ENCODE measurements at places on chromosomes 13 and 19. TPM values are rescaled to one million over a fixed set of nuclear protein-coding genes. Genes with fewer than 3 reads are reported as not detected.

DNA sequence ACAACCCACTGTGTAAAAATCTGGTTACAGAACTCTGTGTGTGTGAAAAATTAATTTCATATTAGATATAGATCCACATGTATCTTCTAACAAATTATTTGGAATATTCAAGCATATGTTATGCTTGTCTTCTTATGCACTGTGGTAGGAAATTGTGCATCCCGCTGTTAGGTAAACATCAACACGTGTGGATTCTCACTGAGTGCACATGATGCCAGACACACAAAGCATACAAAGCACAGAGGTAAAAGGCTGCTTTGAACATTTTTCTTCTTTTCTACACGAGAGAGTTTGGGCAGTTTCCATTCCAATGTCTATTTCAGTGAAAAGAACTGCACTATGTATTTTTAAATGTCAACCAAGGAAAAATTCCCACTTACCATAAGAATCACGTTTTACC, 354.9 kb downstream of the PCDH9 start:
- no peaks in the 10 kb centered on the region for H3K4me1 ChIP-seq
- no peaks in the 10 kb centered on the region for H3K27me3 ChIP-seq
- DNase-seq = no peak
- H3K36me3 ChIP-seq = no peaks in the 10 kb centered on the region
- no peak overlapping the region for H3K4me3 ChIP-seq

DNA sequence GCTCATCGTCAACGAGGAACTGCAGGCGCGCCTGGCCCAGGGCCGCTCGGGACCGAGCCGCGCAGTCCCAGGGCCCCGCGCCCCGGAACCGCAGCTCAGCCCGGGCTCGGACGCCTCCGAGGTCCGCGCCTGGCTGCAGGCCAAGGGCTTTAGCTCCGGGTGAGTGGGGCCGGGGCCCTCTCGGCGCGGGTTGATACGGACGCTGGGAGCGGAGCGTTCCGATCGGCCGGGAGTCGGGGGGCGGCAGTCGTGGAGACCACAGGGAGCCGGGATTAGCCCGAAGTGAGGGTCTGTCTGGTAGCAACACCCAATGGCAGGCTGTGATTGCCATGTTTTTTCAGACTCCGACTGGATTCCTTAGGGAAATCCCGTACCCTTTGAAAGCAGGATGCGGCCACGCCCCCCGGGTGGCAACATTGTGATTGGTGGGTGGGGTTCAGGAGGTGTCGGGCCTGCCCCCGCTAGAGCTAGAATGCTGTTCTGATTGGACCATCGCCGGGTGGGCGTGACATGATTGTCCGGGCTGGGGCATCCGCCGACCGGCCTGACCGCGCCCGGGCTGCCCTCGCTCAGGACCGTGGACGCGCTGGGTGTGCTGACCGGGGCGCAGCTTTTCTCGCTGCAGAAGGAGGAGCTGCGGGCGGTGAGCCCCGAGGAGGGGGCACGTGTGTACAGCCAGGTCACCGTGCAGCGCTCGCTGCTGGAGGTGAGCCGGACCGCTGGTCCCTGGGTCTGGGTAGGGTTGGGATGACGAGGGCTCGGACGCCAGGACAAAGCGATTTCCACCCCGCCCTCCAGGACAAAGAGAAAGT, 11.3 kb downstream of the EPS8L1 start:
- peak overlapping the region; percentile 51 for H3K4me3 ChIP-seq
- peak; percentile 95 for DNase-seq
- H3K27ac ChIP-seq = no peak overlapping the region
- H3K27me3 ChIP-seq = peaks cover 27% of the 10 kb centered on the region

GRCh38 chr13:97306645-97307044, 84.5 kb downstream of the MBNL2 start:
- H3K27me3 ChIP-seq = no peaks in the 10 kb centered on the region
- H3K27ac ChIP-seq = no peak overlapping the region
- DNase-seq = no peak
- no peaks in the 10 kb centered on the region for H3K36me3 ChIP-seq
- H3K4me1 ChIP-seq = peaks cover 25% of the 10 kb centered on the region

DNA sequence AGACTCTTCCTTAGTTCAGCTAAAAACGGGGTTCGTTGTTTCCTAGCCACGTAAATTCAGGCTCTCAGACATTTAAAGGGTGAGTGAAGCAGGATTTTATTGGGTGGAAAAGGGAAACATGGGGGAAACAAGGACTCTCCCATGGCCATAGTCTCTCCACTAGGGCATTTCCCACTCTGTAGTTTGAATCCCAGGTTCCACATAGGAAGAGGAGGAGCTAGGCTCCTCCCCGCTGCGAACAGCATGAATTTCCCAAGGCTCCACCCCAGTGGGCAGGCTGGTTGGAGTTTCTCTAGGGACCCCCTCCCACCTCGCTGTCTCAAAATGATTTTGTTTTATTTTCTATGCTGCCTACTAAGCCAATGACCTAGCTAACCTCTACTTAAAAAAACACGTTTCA, 2170.8 kb upstream of the PCDH20 start:
- no peaks in the 10 kb centered on the region for H3K27me3 ChIP-seq
- no peak for DNase-seq
- no peaks in the 10 kb centered on the region for H3K4me1 ChIP-seq
- no peak overlapping the region for H3K27ac ChIP-seq
- H3K4me3 ChIP-seq = no peak overlapping the region

GRCh38 chr19:11247391-11247790, 8.0 kb downstream of the ANGPTL8 start:
- no peaks in the 10 kb centered on the region for H3K27me3 ChIP-seq
- DNase-seq = peak; percentile 67
- H3K27ac ChIP-seq = peak overlapping the region; percentile 73
- no peak overlapping the region for H3K4me3 ChIP-seq

- H3K27ac ChIP-seq = peak overlapping the region; percentile 95
- no peak for DNase-seq
- H3K36me3 ChIP-seq = no peaks in the 10 kb centered on the region
- no peak overlapping the region for H3K4me3 ChIP-seq
- H3K27me3 ChIP-seq = peaks cover 11% of the 10 kb centered on the region
Observed at GRCh38 chr19:35246466-35247092, 2.2 kb upstream of the LSR start.

DNA sequence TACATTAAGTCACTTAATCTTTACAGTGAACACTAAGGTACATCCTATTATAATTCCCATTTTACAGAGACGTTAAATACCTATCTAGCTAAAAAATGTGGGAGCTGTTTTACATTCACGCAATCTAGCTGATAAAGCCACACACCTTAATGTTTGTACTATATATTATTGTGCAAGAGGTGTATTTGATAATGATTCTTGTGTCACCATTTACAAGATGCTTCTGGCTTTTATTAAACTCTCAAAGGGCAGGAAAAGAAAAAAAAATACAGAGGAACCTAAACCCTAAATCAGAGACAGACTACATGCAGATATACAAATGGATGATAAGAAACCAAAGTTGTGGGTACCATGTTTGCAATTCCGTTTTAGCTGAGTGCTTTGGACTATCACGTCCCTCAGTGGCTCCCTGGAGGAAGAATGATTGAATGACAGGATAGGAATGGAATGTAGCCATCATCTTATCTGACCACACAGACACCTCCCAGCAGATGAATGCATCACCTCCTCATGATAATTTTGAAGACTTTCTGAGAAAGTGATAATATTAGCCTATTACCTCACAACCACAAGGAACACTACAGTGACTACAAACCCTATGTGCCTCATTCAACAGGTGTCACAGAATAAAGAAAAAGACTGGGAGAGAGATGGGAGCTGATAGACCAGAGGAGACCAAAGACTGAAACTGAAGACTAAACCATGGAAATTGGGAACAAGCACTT, 230.5 kb upstream of the SERP2 start:
- H3K27me3 ChIP-seq = no peaks in the 10 kb centered on the region
- H3K4me3 ChIP-seq = peak overlapping the region; percentile 53
- H3K27ac ChIP-seq = no peak overlapping the region
- no peaks in the 10 kb centered on the region for H3K36me3 ChIP-seq
- peaks cover 7% of the 10 kb centered on the region for H3K4me1 ChIP-seq

Gene FGF9
- 2.7 TPM for total RNA-seq
